Placental pericyte (primary cell): ENCODE measurements at places on chromosomes 7 and 10. TPM values are rescaled to one million over a fixed set of nuclear protein-coding genes. Genes with fewer than 3 reads are reported as not detected.

The ADARB2 gene
- total RNA-seq: not detected in 2 replicates

The FLNC gene
- total RNA-seq: 67.8 and 206 TPM in 2 replicates

The GPR146 gene
- total RNA-seq: 0.14 and 2.8 TPM in 2 replicates

The NUTM2A gene
- total RNA-seq: 0.66 and 0.86 TPM in 2 replicates

The PANK1 gene
- total RNA-seq: 4.2 and 11.7 TPM in 2 replicates

The WDR11 gene
- total RNA-seq: 72.7 and 84.6 TPM in 2 replicates

The CREB5 gene
- total RNA-seq: 5.5 and 6.4 TPM in 2 replicates

The FRAT2 gene
- total RNA-seq: 3.9 and 6.0 TPM in 2 replicates

The ITPRID1 gene
- not detected in 2 replicates for total RNA-seq

The CHST3 gene
- 16.9 and 26.8 TPM in 2 replicates for total RNA-seq

The LIPM gene
- not detected in 2 replicates for total RNA-seq

The CASP2 gene
- total RNA-seq: 8.3 and 15.0 TPM in 2 replicates

The ANXA8 gene
- total RNA-seq: 3.3 and 18.6 TPM in 2 replicates

The LOXL4 gene
- 23.0 and 70.5 TPM in 2 replicates for total RNA-seq

The PHYH gene
- 10.0 and 12.0 TPM in 2 replicates for total RNA-seq

The CARD11 gene
- 0.88 and 1.0 TPM in 2 replicates for total RNA-seq
